ENCODE measurements at places on chromosomes 3 and 15.

DNA sequence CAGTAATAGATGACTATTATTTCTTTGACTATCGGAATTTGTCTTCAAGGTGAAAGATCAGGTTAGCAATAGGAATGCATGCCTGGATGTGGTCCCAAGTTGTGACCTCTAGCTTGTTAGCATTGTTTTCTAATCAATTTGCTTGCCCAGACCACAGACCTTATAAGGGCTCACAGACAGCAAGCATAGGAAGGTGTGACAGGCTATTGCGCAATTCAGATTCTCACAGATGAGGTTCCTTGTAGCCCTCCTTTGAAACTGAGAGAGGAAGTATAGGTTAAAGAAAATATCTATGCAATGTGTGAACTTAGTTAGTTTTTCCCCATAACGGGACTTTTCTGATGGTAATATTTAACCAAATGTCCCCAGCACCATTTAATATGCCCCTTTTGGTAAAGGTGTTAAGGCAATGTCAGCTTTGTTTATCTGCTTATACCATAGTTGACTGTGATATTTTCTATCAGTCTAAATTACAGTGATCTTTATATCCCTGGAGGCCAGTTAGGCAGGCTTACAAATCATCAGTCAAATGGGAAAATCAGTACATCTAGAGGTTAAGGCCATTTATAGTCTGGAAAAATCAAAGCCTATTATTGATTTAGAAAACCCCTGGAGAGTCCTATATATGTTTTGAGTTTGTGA, 168.1 kb upstream of the MBNL1 start:
- no peak for DNase-seq

GRCh38 chr15:94443186-94443585, 211.8 kb downstream of the MCTP2 start:
- DNase-seq, result no peak

DNA sequence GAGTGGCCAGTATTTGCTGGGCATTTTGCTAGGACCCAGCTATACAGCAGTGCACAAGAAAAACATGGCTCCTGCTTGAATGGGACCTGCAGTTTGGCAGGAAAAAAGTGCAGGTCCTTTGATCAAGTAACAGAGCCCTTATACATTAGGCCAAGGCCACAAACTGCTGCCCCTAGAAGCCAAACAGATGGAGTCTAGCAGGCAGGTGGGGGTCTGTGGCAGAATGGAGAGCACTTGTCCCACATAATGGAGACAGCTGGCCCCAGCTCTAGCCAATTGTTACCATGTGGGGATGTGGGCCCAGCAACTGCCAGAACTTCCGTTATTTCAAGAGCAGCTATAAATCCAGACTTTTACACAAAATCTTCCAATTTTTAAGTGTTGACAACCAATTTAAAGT, 79.3 kb downstream of the SHQ1 start:
- no peak for DNase-seq

DNA sequence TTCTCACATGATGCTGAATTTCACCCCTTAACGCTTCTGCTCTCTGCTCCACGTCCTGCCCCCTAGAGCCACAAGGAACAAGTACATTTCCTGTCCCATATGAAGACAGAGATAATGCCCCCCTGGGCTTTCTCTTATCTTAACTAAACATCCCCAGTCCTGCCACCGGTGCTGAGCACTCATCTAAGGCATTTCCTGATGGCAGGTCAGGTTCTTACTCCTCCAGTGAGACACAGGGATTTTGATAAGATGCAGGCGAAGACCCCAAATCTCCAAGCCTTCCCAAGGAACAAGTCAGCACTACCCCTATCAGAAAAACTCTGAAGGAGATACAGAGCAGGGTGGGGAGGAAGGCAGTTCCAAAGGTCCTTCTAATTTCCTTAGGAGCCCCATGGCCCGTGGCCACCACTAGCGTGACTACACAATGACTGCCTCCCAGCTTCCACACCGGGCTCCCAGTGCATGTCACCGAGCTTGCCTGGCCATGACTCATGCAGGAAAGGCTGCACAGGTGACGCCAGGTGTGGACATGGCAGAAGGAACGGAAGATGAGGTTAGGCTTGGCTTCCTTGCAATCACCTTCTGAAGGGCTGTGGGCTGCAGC, 152.9 kb downstream of the XXYLT1 start:
- DNase-seq, result no peak

DNA sequence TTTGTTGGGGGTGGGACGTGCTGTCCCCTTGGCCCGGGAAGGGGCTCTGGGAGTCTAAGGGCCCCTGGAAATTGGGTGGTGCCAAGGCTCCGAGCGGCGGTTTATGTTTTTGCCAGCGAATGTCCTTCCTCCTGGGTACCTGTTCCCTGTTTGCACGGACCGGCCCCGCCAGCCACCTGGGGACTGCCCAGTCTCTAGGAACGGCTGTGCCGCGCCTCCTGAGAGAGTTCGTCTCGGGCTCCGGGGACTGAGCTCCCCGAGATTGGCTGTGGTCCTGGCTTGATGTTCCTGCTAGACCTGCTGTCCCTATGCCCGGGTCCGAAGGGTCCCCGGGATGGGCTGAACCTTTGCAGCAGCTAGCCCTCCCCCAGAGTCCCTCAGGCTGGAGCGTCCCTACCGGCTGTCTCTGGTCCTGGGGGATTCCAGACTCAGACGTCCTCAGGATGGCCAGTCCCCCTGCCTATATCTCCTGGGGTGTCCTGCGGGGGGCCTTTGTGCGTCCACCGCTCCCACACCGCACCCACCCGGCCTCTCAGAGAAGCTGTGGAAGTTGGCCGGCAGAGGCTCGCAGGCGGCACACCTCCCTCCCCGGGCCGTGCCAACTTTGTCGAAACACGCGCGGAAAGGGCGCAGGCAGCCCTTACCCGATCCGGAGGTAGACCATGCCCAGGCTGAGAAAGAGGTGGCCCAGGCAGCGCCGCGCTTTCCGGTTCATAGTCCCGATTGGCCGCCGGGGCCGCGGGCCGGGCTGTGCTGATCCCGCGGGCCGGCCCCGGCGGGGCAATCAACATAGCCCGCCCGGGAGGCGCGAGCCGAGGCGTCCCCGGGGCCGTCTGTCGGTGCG, 547 bp downstream of the WNT7A start:
- DNase-seq, result no peak

DNA sequence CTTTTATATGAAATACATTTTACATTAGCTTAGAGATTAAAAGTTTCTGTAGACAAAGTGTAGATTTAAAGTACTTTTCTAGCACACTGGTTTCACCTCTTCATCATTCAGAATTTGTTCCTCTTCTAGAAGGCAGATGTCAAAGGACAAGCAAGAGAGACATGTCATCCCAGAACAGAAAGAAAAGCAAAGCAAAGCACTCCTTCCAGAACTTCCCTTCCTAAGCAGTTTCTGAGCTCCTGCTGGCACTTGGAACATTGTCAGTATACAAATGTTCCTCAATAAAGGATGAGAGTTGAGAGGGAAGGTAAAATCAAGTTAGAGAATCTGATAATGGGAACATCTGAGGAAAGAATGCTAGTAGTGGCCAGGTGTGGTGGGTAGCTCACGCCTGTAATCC, 26.2 kb downstream of the TMOD3 start:
- DNase-seq, result no peak

DNA sequence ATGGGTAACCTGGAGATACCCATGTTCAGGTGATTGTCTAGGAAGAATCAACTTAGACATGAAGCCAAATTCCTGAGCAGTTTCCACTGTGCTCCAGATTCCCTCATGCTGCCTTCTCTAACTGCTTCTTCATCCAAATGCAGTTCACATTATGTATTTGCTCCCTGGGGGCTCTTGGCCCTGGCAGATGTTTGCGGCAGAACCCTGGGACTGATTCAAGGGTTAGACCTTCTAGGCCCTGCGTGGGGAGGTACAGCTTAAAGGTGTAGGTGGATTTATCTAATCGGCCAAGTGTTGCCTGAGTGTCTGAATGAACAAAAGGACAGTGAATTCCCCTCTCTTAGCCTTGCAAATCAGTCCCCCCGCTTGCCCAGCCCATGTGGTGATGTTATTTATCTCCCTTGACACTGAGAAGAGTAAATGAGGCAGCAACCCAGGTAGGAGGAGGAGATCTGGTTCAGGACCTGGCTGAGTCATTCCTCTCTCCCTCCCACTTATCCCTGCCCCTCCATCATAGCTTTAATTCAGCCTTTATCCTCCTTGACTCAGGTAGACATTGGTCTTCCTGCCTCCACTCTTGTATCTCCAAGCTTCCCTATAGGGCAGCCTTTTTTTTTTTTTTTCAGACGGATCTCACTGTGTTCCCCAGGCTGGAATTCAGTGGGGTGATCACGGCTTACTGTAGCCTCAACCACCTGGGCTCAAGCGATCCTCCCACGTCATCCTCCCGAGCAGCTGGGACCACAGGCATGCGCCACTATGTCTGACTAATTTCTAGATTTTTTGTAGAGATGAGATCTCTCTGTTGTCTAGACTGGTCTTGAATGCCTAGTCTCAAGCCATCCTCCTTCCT, 54.8 kb downstream of the MAGEF1 start:
- DNase-seq, result no peak

- no peak for DNase-seq
Observed at GRCh38 chr3:43699864-43700263, 9.1 kb downstream of the ABHD5 start.

GRCh38 chr3:2099028-2099671, 484 bp downstream of the CNTN4 start:
- peak; percentile 28 for DNase-seq

Data from neural crest cell (in vitro differentiated cells).